ENCODE measurements at places on chromosomes 1 and 21. TPM values are rescaled to one million over a fixed set of nuclear protein-coding genes. Genes with fewer than 3 reads are reported as not detected.

DNA sequence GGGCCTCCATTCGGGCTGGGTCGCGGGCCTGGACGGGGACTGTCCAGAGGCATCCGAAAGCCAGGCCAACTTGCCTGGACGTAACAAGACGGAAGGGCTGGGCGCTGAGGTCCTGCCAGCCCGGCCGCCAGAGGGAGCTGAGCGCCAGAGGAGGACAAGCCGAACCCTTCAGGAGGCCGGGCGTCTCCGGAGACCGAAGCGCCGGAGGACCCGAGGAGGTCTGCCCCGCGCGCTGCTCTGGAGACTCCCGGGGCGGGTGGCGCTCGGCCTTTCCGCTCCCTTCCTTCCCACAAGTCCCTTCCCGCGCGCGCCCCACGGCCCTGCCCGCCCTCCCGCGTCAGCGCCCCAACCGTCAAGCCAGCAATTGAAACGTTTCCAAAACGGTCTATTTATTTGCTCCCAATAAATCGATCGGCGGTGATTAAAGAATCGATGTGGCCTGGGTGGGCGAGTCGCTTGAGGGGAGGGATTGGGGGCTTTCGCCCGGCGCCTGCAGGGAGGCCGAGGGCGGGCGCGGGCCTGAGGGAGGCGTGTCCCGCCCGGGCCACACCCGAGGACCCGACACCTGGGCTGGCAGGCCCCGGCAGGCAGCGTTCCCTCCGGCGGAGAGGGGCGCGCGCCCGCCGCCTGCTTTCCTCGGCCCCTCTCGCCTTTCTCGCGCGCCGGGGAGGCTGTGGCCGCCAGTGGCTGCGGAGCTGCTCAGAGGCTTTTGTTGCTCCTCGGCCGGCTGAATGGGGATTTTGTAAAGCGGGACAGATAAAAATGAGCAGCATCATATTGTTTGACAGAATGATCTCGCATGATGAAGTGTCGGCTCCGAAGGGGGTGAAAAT lies 5.2 kb upstream of the FOXD3 start:
- peak; percentile 80 for DNase-seq

DNA sequence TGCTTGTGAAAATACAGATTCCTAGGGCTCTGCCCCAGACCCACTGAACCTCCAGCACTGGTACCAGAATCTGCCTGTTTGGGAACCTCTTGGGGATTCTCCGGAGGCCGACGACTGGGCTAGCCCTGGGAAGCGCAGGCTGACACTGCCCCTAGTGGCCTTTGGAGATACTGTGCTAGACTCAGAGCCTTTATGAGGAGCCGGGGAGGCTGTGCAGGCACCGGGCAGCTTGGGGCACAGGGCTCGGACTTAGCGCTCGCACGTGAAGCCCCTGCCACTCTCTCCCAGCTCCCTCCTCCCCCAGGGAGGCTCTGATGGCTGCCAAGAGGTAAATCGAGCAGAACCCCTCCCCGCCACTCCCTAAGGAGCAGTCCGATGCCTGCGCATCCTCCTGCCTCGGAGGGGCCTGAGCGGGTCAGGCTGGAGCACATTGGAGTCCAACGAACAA lies 144.6 kb upstream of the TNR start:
- no peak for DNase-seq

LAMB3 gene
- 0.96 TPM for total RNA-seq

TLCD4 gene
- total RNA-seq, result 0.06 TPM

DNA sequence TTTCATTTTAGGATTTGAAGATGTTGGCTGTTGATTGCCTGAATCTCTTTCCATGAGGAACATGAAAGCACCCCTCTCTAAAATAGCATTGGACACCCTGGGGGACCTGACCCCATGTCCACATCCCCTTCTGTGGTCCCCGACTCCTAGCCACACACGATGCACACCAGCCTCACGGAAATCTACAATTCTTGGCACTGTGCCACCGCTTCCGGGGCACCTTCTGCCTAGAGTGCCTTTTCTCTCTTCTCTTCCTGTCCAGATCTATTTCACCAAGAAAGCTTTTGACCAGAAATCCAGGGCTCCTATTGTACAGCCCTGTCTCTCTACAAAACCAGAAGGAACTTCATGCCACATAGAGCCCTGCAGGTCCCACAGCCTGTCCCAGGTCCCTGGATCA lies 50.3 kb downstream of the MYSM1 start:
- DNase-seq, result peak; percentile 38

ZBTB21 gene
- total RNA-seq, result 20.3 TPM

DNA sequence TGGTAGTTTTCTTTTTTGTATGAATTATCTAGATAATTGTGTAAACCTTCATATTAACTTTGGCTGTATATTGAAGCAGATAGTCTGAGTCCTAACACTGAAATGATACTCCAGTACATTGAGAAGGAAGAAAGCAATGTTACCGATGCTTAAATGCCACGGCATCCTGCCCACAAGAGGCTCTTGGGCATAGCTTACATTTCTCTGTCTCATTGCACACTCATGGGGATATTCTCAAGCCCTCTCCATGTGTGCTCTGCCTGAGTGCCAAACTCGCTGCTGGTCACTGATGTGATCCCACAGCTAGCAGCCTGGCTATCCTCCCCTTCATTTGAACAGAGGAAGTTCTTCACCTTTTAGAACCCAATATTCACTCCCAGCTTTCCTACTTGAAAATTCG lies 179.4 kb downstream of the TGFB2 start:
- no peak for DNase-seq

DNA sequence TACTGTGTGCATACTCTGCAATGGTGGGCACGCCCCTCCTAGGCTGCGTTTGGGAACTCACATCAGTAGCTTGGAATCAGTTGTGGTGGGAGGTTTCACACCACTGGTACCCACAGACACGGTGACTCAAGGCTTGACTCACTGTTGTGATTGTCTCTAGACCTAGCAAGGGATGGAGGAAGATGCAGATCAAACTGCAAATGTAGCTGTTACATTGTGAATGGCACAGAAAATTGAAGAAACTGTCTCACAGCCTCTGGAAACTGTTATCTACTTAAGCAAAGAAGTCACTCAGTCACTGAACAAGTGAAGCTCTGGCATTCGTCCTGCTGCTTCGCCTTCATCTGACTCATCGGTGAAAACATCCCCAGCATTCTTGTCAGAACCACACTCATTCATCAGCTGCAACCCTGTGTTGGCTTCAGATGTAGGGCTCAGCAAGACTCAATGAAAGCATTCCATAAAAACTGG lies 59.5 kb downstream of the POFUT2 start:
- no peak for DNase-seq

SNX7 gene
- not detected for total RNA-seq

DNA sequence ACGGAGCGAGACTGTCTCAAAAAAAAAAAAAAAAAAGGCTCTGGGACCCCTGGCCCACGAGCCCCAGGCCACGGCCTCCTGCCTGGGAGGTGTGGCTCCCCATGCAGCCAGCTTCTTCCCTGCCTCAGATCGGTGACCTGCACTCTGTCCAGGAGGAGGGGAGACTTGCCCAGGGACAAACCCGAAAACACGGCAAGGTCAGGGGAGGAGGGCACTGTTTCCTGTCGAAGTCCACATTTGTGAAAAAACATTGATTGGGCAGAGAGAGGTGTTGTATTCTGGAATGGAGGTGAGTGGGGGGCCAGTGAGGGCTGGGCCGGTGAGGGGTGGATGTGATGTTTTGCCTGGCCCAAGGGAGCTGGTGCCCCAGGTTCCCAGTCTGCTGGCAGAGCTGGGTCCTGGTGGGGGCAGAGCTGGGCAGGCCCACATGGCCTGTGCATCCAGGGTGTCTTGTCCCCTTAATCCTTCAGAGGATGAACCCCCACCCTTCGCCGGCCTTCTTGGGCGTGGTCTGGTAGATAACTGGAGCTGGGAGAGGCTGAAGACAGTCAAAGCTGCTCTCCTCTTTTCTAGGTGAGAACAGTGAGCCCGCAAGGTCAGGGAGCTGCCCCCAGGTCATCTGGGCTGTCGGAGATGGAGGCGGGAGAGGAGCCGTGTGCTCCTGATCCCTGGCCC lies 12.4 kb upstream of the FAAP20 start:
- DNase-seq, result no peak

DNA sequence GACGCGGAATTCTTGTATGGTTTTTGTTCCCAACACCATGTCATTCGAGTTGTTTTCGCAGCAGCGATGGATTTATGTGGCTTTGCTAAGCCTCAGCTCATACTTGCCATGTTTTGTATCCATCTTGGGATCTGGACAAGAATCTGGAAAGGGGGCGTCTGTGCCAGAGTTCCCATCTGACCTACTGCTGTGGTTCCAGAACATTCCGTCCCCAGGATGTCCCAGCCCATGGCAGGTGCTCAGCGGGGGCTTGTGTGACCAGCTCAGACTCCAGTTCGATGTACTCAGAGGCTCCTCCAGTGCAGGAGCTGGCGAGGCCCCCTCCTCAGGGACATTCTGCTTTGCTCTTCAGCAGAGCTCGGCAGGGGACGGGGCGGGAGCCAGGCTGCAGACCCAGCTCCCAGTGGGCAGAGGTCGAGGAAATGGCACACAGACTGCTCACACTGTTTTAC lies 24.0 kb upstream of the ADARB1 start:
- DNase-seq, result no peak

CBR3 gene
- total RNA-seq, result 14.9 TPM

GRCh38 chr1:206470692-206471414 lies 577 bp downstream of the IKBKE start:
- peak; percentile 78 for DNase-seq

DNA sequence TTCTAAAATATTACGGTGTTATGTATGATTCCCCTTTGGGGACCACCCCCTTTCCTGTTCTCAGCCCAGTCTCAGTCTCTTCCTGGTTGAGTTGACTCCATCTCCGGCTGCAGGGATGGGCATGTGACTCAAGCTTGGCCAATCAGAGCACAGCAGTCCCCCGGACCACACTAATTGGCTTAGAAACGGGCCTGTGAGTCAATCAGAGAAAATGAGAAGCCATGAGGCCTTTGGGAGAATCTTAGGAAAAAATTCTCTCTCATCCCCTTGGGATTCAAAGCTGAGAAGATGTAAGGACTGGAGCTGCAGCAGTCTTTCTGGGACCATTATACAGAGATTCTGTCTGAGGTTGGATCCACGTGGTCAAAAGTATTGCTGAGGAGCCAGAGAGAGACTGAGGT lies 10.7 kb upstream of the FHAD1 start:
- DNase-seq, result no peak

DNA sequence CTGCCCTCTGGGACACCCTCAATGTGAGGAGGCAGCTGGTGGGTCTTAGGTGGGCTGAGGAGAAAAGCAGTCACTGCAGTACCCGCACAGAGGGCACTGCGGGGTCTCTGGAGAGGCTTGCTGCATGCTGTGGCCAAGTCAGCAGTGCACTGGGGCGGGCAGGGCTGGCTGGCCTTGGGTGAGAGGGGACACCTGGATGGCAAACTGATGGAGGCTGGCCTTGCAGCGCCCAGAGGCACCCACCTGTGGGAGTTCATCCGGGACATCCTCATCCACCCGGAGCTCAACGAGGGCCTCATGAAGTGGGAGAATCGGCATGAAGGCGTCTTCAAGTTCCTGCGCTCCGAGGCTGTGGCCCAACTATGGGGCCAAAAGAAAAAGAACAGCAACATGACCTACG lies 3.2 kb downstream of the ELF3 start:
- DNase-seq, result no peak

CCDC181 gene
- total RNA-seq, result not detected

ZNF593OS gene
- total RNA-seq, result not detected

GRCh38 chr1:183870351-183871077 lies 65.6 kb downstream of the RGL1 start:
- no peak for DNase-seq

- DNase-seq, result no peak
Measured at GRCh38 chr1:11784256-11784992, 21.3 kb downstream of the MTHFR start.

GBP5 gene
- 231 TPM for total RNA-seq

GRCh38 chr1:155934936-155935590 lies 850 bp upstream of the KHDC4 start:
- DNase-seq, result no peak

- no peak for DNase-seq
Measured at GRCh38 chr1:156703741-156704140, 1.6 kb downstream of the CRABP2 start.

CYP4Z1 gene
- not detected for total RNA-seq

GRCh38 chr1:220271706-220272046 lies 577 bp downstream of the RAB3GAP2 start:
- DNase-seq, result no peak

GRCh38 chr1:240193679-240194078 lies 102.0 kb downstream of the FMN2 start:
- DNase-seq, result no peak
